ENCODE measurements at places on chromosomes 16 and 17. TPM values are rescaled to one million over a fixed set of nuclear protein-coding genes. Genes with fewer than 3 reads are reported as not detected.

- no peak for DNase-seq
Measured at GRCh38 chr17:80929449-80929848, 62.2 kb upstream of the CHMP6 start.

GRCh38 chr16:1630450-1631213 lies 18.5 kb downstream of the CRAMP1 start:
- no peak for DNase-seq

GRCh38 chr17:15000661-15001060 lies 264.5 kb downstream of the PMP22 start:
- no peak for DNase-seq

DNA sequence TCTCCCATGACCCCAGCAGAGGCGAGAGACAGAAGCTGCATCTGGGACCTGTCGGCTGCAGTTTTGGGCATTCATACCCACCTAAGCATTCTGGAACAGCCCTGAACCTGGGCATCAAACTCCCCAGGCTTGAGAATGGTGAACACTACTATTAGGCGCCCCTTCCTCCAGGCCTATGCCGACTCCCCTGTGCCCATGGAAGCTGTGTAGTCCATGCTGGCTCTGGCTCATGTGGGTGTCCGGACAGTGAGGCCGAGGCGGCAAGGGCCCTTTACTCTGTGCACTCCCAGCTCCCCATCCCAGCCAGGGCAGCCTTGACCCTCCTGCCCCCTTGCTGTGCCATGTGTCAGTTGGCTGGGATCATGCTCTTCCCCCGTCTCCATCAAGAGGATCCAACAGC lies 89.0 kb upstream of the TOB1 start:
- DNase-seq, result no peak

OR3A3 gene
- total RNA-seq, result not detected

- peak; percentile 91 for DNase-seq
Measured at GRCh38 chr17:333626-334396, 18.8 kb downstream of the RPH3AL start.

DNA sequence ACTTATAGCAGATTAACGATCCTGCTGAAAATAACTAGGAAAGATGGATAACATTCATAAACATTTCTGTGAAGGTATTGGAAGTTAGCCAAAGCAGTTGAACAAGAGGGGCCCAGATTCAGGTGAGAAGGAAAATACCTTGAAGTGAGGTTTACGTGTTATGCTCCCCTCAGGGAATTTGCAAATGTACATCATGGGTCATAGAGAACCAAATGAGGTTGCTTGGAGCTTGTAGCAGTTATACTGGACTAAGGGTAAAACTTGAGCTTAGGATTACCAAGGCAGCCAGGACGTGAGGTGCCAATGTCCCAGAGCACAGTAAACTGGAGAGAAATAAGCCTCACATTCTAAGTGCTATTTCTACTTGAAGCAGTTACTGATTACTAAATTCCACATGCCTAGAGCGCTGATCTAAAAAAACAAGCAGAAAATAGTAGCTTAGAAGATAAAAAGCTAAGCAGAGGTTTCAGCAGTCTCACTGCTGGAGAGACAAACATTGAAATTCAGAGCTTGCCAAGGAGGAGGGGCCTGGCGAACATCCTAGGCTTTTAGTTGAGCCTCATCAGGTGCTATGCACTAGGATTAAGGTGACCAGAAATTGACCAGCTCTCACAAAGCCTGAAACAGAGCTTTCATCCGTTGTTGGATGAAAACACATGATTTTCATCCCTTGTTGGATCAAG lies 136.7 kb upstream of the FAM20A start:
- peak; percentile 26 for DNase-seq

C1QTNF8 gene
- 1.3 TPM for total RNA-seq

DNA sequence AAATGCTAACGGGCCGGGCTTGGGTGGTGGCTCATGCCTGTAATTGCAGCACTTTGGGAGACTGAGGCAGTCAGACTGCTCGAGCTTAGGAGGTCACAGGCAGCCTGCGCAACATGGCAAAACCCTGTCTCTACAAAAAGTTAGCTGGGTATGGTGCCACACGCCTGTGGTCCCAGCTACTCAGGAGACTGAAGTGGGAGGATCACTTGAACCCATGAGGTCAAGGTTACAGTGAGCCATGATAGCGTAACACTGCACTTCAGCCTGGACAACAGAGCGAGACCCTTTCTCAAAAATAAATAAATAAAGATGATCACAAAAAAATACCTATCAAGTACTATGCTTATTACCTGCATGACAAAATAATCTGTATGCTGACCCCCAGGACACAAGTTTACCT lies 46.3 kb upstream of the INTS2 start:
- no peak for DNase-seq

DNA sequence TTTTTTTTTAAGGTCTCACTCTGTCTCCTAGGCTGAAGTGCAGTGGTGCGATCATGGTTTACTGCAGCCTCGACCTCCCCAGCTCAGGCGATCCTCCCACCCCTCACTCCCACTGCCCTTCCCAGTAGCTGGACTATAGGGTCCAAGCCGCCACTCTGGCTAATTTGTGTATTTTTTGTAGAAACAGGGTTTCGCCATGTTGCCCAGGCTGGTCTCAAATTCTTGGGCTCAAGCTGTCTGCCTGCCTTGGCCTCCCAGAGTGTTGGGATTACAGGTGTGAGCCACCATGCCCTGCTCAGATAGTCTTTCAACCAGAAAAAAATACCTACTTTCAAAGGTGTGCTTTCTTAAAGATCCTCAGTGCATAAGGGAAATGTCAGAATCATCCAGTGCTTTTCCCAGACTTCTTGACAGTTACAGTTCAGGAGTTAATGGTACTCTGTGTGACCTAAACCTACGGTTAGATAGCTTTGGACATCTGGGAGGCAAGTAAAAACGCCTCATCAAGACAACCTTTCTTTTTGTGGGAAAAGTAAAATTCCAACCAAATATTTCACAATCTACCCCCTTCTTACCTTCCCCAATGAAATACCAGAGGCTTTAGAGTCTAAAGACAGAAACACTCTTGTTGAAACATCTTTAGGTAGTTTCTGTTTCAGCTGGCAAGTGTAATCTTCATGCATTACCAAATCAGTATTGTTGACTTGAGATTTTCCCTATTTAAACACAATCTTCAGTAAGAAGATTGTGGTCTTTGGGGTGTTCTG lies 6.8 kb downstream of the RSPRY1 start:
- no peak for DNase-seq

DNA sequence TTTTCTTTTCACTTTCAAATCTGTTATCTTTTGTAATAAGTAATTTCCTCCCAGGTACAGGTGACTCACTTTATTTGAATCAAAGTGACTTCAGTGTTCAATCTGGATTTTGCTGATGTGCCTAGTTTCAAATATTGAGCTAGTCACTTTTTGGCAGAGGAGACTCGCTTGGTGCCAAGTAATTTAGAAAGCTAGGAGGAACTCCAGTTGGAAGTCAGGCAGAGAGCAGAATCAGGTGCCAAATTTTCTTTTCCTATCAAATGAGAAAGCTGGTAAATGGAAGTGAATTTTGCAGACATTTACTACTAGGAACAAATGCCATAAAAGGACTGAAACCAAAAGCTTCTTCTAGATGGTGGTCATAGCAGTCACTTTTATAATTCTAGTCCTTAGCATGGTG lies 656.0 kb upstream of the KIF2B start:
- DNase-seq, result no peak

FOXN1 gene
- 0.50 TPM for total RNA-seq

PPP1R27 gene
- 1.9 TPM for total RNA-seq

CREBBP gene
- 185 TPM for total RNA-seq

- DNase-seq, result peak; percentile 80
Measured at GRCh38 chr17:57783338-57783742, 38.2 kb upstream of the CCDC182 start.

MXRA7 gene
- 272 TPM for total RNA-seq
